ENCODE measurements at places on chromosomes 4 and X.

GRCh38 chrX:63128509-63128908, 222.6 kb downstream of the SPIN4 start:
- no peak for DNase-seq

DNA sequence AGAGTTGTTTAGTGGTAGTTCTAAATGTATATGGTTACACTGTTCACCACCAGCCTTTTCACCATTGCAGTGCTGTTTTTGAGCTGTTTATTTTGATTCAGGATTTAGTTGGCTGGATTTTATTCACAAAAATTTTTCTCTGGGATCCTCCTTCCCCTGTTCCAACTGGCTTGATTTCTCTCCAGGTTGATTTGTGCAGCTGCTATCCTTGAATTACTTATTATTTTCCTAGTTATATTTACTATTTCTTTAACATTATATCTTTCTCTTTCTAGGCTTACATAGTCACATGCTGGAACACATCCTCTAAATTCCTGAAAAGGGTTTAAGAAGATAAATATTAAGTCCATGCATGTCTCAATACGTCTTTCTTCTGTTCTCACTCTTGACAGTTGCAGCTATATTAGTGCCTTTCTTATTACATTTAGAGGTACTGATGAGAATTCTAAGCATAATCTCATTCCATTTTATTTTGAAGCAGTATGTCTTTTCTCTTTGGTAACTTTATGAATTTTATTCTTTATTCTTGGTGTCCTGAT, 82.2 kb downstream of the SUPT20HL2 start:
- no peak for DNase-seq

GRCh38 chrX:38221391-38221929, 789 bp upstream of the SRPX start:
- DNase-seq: no peak

DNA sequence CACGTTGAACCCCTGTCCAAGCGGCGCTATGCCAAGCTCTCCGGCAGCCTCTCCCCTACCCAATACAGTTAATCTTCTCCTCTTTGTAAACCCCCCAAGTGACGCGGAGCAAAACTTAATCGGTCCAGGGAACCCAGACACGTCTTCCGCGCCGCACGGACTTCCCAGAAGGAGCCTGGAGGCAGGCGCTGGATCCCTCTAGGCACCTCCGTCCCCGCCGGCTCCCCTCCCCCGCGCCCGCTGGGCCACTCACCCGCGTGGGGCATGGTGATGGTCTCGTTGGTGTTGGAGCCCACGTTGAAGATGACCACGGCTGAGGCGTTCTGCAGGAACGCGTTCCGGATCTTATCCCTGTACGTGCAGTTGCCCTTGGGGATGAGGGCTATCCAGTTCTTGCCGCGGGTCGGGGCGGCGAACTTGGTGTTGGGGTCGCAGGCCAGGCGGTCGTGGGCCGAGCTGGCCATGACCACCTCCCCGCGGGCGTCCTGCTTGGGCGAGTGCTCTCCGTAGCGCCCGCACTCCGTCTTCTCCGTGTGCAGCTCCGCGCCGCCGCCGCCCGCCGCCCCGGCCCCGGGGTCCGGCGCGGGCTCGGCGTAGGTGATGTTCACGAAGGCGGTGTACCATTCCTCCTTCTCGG, 1.1 kb downstream of the RNF150 start:
- DNase-seq: peak; percentile 54

GRCh38 chrX:131828482-131828881, 194.6 kb upstream of the STK26 start:
- no peak for DNase-seq

GRCh38 chr4:11548597-11549082, 119.9 kb upstream of the HS3ST1 start:
- no peak for DNase-seq

DNA sequence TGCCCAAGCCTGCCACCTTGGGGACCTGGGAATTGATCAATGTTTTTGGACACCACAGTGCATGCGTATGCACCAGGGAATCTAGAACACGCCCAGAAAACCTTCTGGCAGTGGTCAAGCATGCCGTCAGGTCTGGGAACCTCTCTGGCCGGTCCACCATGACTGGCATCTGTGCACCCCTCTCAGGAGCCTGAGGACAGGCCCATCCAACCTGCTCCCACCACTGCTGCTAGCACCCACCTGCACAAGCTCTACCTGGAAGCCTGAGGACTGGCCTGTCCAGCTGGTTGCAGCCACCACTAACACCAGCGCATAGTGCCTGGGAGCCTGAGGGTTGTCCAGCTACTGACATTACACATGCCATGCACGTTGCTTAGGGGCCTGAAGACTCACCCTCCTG, 162.1 kb upstream of the GALNTL6 start:
- no peak for DNase-seq

GRCh38 chr4:7850489-7850888, 89.2 kb downstream of the AFAP1 start:
- DNase-seq: no peak

GRCh38 chr4:23166919-23167318, 474.2 kb downstream of the GBA3 start:
- no peak for DNase-seq

GRCh38 chr4:48336146-48336870, 5.0 kb upstream of the SLAIN2 start:
- no peak for DNase-seq

- no peak for DNase-seq
These were observed 791.7 kb upstream of the AGA start for GRCh38 chr4:178233906-178234305.

GRCh38 chr4:159235779-159236368, 133.0 kb downstream of the RAPGEF2 start:
- no peak for DNase-seq

DNA sequence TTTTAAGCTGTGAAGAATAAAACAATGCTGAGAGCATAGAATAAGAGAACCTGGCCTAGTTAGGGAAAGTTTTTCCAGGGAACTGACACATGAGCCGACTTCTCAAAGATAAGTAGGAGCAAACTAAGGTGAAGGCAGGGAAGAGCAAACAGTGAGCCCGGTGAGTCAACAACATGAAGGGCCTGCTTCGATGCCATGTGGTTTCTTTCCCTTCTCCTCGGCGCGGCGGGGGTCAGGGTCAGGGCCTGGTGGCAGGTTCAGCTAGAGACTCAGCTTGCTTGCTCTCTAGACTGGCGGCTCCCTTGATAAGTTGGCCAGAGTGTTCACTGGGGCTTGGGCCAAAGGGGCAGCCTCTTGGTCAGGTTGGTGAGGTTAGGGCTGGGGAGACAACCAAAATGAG, 81.1 kb downstream of the DLG3 start:
- DNase-seq: no peak

DNA sequence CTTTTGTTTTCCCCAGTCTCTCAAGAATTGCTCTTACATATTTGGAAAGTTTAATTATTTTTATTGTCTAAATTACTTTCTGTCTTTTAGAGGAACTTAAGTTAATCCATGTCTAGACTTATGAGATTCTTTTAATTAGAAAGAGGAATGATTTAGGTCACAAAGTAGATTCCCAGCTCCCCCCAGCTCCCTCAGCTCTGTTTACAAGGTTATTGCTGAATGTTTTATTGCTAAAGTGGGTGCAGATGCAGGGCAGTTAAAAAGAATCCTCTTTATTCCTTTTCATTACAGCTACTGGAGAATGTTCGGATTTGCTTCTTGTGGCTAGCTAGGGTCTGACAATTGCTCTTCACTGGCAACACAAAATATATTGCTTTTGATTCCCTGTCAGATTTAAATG, 33.7 kb upstream of the CCKAR start:
- DNase-seq: no peak

- peak; percentile 26 for DNase-seq
These were observed 12.4 kb downstream of the YIPF6 start for GRCh38 chrX:68511255-68511654.

DNA sequence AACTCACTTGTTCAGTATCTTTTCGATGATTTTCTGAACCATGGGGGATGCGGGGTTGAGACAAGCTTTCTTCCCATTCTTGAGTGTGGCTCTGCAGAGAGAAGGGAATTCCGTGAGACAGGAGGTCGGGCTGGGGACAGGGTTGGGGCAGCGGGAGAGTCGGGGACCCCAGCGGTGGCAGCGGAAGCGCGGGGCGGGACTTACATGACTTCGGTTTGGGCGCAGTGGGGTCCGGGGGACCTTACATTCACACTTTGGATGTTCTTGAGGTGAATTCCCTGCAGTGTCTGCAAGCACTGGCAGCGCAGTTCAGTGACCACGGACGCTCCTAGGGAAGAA, 434 bp downstream of the CXCL3 start:
- DNase-seq: no peak

DNA sequence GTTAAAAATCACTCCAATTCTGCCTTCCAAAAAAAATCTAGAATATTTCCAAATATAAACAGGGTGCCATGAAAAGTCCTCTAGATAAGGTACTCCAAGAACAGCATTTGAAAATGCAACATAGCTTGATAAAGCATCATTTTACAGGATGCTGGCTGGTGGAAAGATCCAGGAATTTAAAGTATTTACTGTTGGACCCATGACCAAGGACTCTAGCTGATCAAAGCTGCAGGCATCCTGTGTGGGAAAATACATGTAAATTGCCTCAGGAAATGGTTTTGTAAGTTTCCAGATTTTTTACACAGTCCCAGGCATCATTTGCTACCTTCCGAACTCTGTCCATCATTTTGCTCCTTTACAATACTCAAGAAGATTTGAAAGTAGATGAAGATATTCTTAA, 164.4 kb downstream of the GRIA3 start:
- DNase-seq: no peak

DNA sequence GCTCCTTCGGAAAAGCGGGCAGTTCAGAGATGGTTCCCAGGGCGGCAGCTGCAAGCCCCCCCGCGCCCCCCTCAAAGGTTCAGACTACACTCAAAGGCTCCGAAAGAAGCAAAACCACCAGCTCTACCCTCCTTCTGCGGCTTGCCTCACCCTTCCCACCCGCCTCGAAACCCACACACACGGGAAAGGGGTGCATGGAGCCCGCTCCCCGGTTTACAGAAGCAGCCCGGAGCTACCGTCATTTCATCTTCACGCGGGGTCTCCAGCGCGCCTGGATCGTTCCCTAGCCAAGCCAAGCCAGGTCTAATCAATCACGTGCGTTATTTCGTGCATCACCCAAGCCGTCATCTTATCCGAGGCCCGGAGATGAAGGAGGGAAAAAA, 1.2 kb downstream of the NLGN4X start:
- no peak for DNase-seq

DNA sequence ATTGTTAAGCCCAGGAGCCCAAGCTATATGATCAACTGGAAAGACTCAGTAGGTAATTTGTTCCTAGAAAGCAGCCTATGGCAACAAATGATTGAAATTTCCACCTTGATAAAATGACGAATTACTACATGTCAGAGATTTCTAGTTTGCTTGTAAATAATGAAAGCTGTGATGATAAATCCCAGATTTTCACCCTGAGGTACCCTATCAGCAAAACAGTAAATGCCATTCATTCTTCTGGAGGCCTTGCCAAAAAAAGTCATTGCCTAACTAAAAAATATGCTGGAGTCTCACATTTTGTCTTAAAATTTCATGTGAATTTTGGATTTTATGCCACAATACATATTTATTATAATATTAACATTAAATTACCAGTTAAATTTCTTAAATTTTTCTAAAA, 71.3 kb downstream of the PPEF2 start:
- no peak for DNase-seq

- DNase-seq: no peak
These were observed 368.9 kb upstream of the CTSO start for GRCh38 chr4:156322592-156322991.

- DNase-seq: no peak
These were observed 37.8 kb downstream of the OCRL start for GRCh38 chrX:129577877-129578276.

DNA sequence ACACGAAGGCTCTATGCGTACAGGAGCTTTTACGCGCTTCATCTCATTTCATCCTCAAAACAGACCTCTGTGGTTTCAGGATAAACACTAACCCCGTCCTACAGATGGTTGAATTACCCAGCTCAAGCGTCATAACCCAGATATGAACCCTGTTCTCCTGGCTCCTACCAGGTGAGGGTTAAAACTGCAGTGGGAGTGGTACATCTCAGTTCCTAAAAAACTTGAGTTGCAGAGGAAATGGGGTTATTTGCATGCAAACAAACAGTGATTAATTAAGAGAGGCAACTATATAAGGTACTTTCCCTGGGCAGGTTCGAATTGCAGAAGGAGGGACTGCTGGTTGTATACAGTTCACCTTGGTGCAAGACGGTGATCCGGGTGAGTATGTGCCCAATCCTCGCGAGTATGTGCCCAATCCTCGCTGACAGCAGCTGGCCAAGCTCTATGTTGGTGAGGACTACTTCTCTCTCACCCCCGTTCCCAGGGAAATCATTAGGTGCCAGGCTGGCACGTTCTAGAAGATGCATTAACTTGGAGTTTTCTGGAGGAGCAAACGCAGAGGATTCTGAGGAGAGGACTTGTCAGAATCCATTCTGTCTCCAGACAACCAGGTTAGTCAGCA, 72.6 kb downstream of the FHDC1 start:
- no peak for DNase-seq

DNA sequence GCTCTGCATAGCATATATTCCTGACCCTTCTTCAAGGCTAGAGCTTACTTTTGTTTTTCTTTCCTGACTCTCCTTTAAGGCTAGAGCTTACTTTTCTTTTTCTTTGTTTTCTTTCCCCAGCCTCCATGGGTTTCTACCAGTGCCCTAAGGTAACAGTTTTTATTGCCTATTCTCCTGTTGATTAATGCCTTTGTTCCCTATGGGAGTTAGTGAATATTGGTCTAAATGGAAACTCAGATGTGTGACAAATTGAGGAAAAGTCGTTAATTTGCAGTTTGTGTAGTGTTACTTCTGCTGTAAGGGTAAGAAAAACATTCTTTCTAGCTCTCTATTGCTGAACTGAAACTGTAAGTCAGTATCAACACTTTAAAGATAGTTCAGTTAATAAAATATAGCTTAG, 358.7 kb downstream of the IL15 start:
- DNase-seq: no peak

DNA sequence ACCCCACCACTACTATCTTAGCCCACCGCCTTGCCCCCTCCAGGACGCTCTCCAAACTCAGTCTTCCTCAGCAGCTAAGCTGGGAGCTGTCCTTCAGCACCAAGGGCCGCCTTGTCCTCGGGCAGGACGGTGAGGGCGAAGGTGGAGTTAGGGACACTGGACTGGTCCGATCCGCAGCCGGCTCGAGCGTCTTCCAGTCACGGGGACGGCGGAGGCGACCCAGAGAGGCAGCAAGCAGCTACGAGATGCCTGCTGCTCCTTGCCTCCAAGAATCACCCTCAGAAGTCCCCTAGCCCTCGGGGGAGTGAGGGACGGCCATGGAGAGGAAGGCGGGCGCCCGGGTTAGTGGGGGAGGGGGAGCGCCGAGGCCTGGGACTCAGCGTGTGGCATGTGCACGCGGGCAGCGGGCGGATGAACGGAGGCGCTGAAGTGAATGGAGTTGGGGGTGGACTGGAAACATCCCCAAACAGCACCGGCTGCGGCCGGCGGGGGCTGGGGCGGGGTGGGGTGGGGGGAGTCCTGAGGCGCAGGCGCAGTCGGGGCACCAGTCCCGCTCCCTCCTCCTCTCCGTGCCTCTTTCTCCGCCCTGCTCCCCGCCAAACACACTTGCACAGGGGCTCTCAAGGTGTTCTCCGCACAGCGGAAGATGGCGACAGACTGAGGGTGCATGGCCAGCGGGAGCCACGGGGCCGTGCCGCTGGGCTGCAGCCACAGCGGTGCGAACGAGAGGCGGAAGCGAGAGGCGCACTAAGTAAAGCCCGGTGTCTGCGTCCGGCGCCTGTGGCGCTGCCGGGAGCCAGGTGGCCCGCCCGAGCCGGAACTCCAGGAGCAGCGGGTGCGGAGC, at the start of gene NALF2:
TSS of gene NALF2 (plus strand) at position 545 of the 844 bp plus-strand sequence. CDS start 957 bp downstream, outside the sequence.
- DNase-seq: peak; percentile 77

Measured in femur (tissue), 1 donor.